ENCODE measurements at places on chromosomes 2 and 18.

GRCh38 chr2:39525636-39526412 is 88.7 kb upstream of the MAP4K3 start:
- DNase-seq = no peak

DNA sequence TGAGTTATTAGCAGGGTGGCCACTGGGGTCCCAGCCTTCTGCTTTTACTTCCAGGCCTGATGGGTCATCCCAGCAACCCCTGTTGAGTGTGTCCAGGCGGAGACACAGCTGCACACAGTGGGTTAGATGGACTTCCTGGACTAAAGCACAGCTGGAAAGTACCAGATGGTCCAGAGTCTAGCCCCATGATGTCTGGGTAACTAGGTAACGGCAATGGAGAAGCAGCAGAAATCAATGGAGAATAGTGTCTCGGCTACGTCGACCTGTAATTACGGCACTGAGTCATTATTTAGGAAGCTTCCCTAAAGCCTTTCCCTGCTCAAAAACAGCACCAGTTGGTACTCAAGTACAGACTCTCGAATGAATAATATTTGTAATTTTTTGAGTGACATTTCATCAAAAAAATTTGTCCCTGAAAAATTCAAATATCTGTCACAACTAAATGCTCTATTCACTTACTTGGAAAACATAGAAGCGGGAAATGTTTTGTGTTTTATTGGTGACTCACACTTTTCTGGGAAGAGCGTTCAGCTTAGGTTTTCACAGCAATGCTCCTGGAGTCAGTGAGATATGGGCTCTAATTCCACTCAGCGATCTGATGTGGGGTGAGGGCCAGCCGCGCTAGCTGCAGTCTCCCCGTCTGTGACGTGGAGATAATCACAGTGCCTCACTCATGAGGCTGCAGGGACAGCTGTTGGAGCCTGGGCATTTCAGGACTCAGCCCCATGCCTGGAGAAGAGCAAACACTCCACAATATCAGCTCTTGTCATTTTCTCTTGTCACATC is 16.2 kb upstream of the ARL4C start:
- DNase-seq = no peak

DNA sequence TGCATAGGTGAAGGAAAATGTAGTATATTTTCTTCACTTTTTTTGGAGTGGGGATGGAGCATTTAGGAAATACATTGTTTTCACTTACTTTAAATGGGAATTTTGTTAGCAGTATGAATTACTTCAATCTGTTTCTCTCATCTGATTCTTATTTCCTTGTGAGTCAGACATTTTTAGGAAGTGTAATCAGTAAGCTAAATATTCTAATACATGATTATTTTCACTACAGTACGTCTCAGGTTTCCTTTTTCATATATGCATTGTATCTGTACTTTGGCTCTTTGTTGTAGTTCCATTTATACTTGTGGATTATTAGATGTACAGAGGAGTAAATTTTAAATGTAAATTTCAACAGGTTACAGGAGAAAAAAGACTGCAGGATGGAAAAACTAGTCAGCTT is 27.9 kb downstream of the GPD2 start:
- DNase-seq = no peak

GRCh38 chr2:156536534-156536933 is 100.4 kb downstream of the GPD2 start:
- DNase-seq = no peak

GRCh38 chr18:46160050-46160798 is 56.0 kb downstream of the HAUS1 start:
- DNase-seq = no peak

GRCh38 chr18:23998820-23999219 is 15.7 kb upstream of the TTC39C start:
- DNase-seq = no peak

GRCh38 chr18:35506024-35506712 is 8.4 kb upstream of the INO80C start:
- DNase-seq = no peak

DNA sequence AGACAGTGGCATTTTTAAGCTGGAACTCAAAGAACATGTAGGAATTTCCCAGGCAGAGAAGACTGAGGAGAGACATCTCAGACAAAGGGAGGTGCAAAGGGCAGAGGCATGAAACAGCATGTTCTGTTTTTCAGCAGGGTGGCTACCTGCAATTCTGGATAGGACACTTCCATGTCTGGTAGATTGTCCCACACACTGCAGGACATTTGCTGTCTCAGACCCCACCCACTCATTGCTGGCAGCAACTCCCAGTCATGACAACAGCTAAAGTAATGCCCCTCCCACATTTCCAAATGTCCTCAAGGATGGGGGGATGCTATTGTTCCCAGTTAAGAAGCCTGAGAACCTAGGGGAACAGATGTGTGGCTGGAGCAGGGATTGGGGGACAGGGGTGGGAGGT is 40.8 kb downstream of the ANKRD44 start:
- no peak for DNase-seq

DNA sequence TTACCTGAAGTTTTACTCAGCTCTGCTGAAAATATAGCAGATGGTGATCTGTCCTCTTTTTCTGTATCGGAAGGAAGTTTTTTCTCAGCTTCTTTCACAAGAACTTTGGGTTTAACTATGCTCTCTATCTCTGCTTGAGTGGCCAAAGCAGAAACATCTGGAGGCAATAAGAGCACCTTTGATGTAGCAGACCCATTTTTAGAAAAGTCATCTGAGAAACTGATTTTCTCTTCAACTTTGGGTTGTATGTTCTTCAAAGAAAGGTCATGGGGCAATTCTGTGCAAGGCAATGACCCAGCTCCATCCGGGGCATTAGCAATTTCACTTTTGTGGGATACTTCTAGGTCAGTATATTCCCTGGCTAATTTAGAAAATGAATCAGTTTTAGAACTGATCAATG is 25.2 kb downstream of the RTN4 start:
- no peak for DNase-seq

DNA sequence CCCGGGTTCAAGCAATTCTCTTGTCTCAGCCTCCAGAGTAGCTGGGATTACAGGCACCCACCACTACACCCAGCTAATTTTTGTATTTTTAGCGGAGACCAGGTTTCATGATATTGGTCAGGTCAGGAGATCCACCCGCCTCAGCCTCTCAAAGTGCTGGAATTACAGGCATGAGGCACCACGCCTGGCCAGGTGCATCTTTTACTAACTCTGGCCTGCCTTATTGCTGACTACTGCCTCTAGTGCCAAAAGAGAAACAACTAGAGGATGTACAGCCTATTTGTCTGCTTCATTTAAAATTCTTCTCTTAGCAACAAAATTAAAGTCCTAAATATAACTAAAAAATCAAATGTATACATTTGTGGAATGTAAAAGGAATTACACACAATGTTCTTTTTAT is 115.4 kb downstream of the BMPR2 start:
- DNase-seq = no peak

DNA sequence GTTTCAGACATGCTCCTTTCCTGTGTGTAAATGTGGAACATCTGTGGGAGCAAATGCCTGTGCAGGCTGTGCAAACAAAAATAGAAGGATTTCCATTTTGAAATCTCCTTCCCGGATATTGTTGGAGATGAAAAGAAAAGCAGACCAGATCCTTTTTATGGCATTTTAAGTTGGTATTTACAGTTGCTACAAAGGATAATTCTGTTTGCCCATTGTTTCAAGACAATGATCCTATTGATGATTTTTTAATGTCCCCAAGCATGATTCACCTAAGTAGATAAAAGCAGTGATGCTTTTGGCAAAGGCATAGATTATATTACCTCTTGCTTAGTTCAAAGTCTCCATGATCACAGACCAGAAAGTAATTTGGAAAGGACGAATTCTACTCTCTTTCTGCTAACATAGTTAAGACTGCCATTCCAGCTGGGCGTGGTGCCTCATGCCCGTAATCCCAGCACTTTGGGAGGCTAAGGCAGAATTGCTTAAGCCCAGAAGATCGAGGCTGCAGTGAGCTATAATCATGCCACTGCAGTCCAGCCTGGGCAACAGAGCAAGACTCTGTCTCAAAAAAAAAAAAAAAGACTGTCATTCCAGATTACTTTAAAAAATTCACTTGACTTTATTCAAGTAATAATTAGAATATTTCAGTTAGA is 209.6 kb upstream of the SLC39A10 start:
- DNase-seq = no peak

DNA sequence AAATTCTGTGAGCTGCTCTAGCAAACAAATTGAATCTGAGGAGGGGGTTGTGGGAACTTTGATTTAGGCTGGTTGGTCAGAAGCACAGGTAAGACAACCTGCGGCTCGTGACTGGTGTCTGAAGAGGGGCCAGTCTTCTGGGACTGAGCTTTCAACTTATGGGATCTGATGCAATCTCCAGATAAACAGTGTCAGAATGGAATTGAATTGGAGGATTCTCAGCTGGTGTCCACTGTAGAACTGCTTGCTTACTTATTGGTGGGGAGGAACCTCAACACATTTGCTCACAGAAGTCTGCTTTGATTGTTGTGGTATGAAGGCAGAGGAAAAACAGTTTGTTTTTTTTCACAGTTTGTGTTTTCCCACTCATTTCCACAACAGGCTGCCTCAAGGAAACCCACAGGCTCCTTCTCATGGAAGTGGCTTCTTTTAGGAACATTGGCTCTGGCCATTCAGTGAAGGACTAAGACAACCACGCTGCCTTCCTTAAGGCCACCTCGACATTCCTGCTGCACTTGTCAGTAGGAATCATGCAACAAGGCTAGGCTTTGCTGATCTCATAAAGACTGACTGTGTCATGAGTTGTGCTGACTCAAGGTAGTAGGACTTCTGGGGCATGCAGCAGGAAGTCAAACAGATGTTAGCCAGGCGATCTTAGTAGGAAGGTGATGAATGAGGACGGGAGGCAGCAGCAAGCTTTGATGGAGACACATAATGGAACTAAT is 104.7 kb downstream of the TSN start:
- DNase-seq = no peak

DNA sequence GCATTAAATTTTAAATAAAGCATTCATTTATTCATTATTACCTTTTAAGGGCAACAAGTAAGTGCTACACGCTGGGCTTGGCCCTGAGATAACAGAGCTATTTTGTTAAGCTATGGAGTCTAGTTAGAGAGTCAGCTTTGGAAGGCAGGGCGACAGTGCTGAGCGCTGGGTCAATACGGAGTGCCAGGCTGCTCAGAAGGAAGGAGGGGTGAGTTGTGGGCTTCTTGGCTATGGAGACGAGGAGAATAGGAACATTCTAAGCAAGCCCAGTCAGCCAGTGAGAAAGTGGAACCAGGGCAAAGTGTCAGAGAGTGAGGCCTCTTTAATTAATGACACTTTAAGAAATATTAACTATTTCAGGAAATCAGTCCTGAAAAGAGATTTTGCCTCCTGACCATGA is 288.4 kb downstream of the LRRTM1 start:
- no peak for DNase-seq

DNA sequence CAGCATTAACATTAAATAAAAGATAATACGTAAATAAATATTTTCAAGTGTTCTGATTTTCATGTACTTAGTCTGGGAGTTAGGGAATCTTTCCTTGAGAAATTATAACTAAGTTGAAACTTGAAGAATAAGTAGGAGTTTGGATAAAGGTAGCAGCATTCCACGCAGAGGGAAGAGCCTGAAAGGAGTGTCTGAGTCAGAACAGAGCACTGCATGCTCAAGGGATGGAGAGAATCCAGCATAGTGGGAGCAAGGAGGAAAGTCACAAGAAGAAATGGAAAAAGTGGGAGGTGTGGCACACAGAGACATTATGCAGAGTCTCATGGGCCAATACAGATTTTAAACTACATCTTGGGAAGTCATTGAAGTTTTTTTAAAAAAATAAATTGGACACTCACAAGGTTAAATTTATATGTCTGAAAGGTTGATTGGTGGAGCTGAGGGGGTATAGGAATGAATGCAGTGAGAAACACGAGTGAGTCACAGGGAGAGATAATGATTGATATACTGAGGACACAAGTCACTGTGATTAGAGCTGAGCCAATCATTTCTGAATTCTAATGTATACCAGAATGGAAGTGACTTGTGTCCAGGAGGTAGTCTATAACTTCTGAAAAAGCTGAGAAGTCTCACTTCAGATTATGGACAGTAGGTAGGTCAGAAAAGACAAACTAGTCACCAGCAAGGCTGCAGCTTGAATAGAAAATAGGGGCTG is 66.9 kb downstream of the ICOS start:
- no peak for DNase-seq

GRCh38 chr18:48036641-48037421 is 106.4 kb upstream of the SMAD2 start:
- no peak for DNase-seq

GRCh38 chr2:225052703-225053102 is 10.4 kb upstream of the DOCK10 start:
- no peak for DNase-seq

DNA sequence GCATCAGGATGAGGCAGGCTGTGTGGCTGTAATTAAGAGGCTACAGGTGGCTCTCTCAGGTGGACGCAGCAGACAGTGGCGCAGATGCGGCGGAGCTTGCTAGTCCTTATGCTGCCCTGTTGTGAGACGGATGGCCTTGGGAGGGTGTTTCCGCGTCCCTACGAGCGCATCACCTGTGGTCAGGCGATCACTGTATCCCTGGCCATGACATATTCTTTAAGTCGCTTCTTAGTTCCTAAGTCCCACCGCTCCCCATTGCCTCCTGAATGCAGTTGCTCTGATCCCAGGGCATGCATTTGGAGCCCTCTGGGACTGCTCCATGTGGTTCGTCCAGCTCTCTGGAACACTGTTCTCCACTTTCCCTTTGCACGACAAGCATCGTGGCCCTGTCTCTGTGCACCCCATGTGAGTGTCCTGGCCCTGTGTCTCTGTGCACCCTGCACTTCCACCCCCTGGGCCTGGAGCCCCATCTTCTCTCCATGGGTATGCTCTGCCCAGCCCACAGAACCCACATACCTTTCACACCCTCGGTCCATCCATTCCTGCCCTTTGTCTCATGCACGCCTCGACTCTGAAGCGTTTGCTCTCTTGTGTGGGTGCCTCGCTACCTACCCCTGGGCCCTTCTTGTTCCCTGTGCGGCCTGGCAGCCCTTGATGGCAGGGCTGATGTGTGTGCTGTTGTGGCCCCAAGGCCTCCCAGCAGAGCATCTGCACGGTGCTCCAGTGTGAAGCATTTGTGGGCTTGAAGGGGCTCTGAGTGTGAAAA is 74.4 kb downstream of the SH3RF3 start:
- DNase-seq = no peak

DNA sequence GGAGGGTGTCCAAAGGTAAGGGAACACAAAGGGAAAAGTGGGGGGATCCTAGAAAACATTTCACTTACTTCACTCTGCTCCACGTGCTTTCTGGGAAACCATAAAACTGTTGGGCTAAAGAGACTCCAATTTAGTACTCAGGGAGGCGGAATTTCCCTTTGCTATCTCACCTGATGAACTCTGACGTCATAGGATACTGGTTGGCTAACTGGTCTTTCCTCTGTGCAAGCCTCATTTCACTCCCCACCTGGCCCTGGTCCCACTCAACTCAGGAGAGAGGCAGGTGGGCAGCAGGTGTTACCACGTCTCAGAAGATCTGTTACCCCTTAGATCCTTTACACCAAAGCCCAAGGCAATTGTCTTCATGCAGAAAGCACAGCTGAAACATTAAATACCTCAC is 51.8 kb upstream of the PMAIP1 start:
- no peak for DNase-seq

Data from putamen (tissue), 1 donor.